ENCODE measurements at places on chromosomes 2 and 18.

DNA sequence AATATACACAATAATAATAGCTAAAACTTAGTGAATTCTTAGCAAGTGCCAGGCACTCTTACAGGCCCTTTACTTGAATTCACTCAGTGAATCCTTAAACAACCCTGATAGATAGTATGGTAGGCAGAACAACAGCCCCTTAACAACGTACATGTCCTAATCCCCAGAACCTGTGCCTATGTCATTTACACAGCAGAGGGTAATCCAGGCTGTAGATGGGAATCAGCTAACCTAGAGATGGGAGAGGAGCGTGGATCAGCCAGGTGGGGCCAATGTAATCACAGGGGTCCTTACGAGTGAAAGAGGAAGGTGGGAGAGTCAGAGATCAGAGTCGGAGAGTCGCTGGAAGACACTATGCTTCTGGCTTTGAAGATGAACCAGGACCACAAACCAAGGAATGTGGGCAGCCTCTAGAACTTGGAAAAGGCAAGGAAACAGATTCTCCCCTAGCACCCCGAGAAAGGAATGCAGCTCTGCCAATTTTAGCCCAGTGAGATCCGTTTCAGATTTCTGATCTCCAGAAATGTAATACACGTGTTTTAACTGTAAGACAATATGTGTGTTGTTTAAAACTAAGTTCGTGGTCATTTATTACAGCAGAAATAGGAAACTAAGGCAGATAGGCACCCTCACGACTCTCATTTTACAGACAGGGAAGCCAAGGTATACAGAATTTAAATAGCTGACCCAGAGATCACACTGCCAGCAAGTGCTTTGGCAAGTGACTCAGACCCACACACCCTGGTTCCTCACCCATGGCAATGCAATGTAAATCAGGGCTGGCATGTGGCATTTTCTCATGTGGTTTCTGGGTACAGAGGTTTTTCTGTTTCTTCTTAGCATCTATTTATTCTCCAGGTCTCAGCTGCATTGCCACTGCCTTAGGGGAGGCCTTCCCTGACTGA is 68.9 kb downstream of the DOCK10 start:
- peak; percentile 22 for DNase-seq

DNA sequence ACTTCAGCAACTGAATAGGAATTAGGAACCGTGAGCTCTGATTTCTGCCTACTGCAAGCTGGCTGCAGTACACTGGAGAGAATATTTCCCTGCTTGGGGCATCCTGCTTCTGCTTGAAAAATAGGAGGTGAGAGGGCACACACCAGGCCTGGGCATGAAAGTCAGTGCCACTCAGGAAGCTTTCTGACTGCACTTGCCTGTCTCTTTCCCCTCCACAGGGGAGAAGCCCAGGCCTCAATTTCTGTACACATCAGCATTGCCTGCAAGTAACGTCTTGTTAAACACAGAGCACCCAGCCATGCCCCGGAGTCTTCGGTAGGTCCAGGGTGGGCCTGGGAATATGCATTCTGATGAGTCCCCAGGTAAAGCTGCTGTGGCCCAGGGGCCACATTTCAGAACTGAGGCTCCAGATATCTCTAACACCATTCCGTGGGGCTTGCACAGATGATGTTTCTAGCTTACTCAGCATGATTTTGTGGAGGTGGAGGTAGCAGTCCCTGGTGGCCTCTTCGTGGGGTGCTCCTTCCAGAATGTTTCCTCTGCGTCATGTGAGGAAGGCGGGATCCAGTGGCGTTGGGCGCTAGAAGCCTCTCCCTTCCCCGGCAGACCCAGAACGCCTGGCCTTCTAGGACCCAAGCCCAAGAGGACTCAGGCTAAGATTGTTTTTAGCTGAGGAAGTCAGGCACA is 114.1 kb downstream of the ZBTB7C start:
- DNase-seq: no peak

GRCh38 chr2:106138543-106139237 is 55.4 kb downstream of the UXS1 start:
- no peak for DNase-seq

DNA sequence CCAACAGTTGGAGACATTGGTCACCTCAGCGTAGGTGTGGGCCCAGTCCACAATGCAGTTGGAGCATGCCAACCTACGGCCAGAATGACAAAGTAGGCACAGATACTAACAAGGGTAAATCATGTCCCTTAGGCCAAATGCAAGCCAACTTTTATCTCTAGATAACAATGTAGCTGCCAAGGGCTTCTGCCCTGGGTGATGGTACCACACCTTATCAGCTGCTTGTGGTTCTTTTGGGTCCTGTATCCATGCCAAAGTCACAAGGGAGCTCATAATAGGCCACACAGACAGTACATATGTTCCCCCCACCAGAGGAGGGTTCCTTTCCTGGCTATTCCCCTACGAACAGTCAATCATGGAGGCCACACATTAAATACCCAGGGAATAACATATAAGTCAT is 19.1 kb downstream of the PHOSPHO2 start:
- no peak for DNase-seq

DNA sequence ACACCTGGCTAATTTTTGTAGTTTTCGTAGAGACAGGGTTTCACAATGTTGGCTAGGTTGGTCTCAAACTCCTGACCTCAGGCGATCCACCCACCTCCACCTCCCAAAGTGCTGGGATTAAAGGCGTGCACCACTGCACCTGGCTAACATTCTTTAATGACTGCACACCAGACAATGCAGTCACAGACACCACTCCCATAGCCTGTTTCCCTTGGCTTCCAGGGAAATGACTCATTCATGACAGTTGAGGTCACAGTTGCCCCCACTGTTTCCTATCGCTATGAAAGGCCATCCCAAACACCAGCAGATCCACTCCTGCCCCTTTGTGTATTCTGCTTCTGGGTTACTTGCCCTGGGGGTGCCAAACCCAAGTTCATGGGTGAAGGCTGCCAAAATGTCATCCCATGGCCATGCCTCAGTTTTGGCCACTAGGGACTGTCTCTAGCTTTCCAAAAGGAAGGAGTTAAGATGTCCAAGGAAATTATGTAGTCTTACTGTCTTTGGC is 8.7 kb downstream of the CHMP1B start:
- DNase-seq: no peak

DNA sequence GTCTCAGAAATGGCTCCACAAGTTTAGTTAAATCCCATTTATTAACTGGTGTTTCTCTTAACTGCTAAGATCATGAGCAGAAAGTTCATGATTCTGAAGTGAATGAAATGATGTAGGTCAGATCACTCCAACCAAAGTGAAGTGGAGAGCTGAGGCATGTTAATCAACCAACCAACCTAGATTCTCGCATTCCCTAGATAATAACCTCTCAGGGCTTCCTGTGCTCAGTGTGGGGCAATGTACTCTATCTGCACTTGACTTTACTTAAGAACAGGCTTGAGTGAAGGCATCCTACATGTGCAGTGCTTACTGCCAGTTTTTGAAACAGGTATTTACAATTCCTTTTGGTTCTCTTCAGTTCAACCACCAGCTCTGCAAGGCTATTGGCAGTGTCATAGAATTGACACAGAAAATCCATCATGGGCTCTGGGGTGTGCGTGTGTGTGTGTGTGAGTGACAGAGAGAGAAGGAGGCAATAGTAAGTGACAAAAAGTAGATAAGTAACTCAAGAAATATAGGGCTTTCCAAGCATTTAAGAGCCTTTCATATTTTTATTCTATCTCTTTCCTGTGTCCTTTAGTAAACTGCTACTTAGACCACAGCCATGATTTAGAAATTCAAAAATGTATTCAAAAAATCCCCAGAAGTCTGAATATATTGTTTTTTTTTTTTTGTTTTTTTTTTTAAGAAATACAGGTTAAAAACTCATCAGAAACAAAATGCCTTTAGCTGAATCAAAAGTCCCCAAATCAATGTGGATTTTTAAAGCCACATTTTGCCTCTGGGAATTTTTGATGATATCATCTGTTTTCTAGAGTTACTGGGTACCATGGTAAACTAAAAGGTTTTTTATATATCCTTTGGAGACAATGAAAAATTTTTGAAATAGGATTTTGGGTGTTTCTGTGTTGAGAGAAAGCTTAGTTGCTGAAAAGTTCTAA is 28.6 kb downstream of the DOCK10 start:
- no peak for DNase-seq

DNA sequence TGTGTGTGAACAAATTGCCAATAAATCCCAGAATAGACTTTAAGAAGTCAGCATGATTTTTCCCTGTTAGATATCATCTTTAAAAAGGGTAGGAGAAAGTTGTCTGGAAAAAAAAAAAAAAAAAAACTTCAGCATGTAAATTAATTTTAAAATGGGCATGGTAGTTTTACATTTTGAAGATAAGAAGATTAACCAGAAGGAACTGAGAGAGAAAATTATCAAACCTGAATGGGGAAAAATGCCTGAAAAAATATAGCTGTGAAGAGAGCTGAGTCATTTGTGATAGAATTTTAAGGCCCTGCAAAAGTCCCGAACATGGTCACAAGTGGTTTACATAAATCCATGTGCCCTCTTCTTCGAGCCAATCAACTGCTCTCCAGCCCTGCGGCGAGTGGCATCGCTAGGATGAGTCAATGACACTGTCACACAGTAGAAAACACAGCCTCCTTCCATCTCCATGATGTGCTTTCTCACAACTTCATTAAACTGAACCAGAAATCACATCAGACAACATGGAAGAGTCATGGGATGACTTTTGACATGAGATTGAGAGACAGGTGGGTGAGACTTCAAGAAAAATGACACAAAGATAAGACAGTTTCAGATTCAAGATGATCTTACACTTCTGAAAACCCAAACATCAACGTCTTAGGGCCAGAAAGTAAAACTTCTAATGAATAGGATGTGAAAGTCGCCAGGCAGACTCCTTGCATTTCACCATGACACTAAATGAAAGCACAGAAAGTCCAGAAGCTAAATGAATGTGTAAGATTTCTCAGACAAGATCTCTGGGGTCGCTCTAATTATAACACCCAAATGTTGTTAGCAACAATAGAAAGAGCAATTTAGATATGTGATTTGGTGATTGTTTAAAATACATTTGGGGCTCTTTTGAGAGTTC is 273.0 kb upstream of the ID2 start:
- DNase-seq: peak; percentile 37

DNA sequence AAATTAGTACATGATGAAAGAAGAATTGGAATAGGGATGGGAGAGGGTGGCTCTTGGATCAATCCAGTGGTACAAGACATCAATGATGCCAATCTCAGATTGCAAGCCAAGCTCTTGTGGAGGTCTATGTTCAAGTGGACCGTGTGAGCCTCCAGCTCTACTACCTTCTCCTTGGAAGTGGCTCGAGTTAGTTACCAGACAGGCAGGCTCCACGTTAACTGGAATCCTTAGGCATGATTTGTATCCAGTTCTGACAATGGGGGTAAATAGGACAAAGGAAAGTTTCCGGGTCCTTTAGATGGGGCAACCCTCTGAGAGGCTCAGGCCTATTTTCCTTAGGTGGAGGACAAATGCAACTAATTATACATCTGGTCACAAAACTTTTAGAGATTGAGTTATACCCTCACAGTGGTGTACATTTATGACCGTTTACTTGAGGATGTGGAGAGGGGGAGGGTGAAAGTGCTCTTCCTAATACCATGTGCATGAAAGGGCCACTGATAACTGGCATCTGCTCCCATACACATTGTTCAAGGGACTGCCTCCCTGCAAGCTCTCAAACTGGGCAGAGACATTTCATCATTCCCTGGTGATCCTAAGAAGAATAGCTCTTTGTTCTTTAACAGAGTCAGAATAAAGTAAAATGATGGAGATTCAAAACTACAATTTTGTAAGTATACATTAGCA is 180.2 kb downstream of the SOCS6 start:
- no peak for DNase-seq

GRCh38 chr2:138711812-138712211 is 68.4 kb downstream of the NXPH2 start:
- no peak for DNase-seq

DNA sequence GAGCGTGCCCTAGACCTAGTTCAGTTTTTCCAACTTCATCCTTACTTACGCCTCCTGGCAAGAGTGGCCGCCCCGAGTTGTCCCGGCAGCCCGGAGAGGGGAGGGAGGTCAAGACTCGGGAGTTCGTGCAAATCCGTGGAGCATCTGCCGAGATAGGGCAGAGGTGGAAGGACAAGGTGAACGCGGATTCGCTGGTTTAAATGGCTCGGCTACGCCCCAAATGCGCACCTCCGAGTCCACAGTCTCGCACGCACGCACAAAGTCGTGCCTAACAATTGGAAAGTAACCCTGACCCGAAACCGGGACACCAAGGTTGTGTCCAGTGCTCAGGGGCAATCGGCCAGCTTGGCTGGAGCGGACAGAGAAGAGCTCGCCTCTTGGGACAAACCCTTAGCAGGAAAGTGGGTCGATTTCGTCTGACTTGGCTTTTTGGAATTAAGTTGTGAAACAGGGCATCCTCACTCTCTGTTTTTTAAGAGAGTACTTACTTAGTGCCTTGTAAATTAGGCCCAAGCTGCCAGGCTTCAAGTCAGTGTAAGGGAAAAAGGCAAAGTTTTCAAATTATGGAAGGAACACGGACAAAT is 726 bp upstream of the SS18 start:
- DNase-seq: no peak

DNA sequence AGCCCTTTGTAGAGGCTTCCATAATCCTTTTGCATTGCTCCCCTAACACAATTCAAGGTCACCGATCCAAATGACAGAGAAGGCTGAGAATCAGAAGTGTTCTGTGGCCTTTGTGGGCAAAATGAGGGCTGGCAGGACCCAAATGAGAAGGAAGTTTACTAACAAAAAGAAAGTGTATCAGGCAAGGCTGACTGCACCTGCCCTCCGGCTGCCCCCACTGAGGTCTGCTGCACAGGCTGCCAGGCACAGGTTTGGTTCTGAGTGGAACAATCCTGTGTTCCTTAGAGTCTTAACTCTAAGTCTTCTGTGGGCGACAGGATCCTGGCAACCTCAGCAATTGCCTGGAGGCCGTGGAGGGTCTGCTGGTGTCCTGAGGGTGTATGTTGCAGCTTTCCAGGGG is 568.5 kb downstream of the CMPK2 start:
- DNase-seq: no peak

- DNase-seq: no peak
These were observed 437.4 kb upstream of the MC4R start for GRCh38 chr18:60809937-60810336.

DNA sequence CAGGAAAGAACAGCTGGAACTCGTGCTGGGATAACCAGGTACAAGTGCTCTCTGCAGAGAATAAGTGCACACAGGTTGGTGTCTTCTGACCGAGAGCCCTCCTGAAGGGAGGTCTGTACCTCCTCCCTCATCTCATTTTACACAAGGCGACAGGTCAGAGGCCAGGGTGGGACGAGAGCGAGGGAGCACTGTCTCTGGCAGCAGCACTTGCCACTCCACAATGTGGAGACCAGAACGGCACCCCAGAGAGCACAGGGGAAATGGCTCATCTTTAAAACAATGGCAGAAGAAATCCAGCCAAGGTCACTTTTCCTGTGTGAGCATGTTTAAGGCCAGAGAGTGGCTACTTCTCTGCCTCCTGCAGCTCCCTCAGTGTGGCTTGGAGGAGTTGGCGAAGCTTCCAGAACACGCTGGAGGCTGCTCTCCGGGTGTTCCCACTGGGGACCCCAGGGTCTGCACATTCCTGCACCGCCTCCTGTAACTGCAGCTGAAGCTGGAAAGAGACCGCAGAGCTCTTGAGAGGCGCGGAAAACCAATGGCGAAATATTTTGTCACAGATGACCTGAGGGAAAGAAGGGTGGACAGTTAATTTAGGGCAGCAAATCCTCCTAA is 20.8 kb downstream of the DIPK1C start:
- no peak for DNase-seq

GRCh38 chr2:28544405-28544921 is 48.6 kb downstream of the PLB1 start:
- DNase-seq: peak; percentile 20
